Germinal center (tissue), 1 donor: ENCODE measurements at places on chromosomes 6 and 20.
A peak's percentile ranks its signal among the peaks of the same experiment; 100 is the strongest.

DNA sequence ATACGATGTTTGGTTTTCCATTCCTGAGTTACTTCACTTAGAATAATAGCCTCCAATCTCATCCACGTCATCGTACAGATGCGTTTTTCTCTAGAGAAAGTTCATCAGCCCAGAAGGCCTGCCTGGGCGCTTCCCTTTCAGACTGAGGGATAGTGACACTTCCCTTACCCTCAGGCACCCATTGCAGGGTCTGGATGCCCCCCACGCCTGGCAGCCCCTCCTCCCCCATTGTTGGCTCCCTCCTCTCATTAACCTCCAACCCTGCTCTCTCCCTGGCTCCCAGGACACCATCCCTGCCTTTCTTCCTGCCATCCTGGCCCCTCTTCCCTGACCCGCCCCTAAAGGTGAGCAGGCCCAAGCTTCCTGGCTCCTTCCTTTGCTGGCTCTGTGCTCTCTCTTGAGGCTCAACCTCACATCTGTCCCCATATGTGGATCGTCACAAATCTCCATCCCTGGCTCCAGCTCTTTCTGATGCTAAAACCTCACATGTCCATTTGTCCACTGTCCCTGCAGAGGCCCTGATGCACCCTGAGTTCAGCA lies 145.2 kb downstream of the SYCP2 start:
- DNase-seq: no peak

DNA sequence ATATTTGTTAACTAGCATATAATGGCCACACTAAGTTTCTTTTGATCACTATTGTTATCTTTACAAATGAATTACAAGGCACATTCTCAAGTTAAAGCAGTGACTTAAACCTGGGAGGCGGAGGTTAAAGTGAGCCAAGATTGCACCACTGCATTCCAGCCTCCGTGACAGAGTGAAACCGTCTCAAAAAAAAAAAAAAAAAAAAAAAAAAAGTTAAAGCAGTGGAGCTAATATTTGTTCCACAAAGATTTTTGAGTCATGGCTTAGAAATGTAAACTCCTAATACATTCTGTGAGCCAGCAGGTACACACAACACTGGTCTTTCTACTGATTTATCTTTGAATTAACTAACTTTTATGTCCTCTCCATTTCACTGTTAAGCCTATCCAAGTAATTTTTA lies 221.7 kb upstream of the HTR1E start:
- DNase-seq: no peak

- no peak for DNase-seq
Measured at GRCh38 chr6:43943781-43944250, 173.8 kb downstream of the VEGFA start.

GRCh38 chr20:38628580-38629470 lies 27.2 kb downstream of the ARHGAP40 start:
- no peak for DNase-seq

DNA sequence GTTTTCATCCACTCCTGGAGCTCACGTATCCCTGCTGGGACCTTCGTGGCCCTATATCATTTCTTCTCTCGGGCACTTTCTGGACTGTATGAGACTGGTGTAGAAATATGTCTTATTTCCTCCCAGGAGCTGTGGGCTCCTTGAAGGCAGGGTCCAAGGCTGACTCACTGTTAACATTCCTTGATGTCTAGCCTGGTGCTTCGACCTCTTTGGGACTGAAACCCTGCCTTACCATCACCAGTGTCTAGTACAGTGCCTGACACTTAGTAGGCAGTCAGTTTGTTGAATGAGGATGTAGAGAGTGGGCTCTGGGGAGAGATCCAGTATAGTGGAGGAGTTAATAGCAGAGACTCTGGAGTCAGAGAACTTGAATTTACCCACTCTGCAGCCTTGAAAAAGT lies 23.6 kb downstream of the POFUT1 start:
- DNase-seq: no peak

GRCh38 chr6:872570-873125 lies 179.7 kb upstream of the EXOC2 start:
- no peak for DNase-seq

GRCh38 chr6:33425668-33426577 lies 6.1 kb downstream of the SYNGAP1 start:
- peak; percentile 76 for DNase-seq

- no peak for DNase-seq
Measured at GRCh38 chr6:149093643-149094042, 223.9 kb upstream of the TAB2 start.
